ENCODE measurements at places on chromosomes 1 and 21.

DNA sequence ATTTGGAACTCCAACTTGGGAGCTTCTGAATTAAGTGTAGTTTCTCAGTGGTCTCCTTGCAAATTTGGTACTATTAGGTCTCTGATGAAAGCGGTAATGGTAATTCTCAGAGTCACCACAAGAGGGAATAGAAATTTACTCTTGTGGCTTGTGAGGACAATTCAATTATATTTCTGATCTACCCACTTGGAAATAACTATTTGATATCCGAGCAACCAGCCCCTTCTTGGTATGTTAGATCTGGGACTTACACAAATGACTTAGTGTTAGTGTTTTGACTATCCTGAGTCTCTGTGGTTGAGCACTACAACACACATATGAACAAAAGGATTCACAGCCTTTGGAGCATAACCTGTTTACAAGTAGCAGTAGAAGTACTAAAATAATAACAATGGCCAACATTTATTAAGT, 68.1 kb downstream of the RPS6KA1 start:
- peak; percentile 63 for DNase-seq

GRCh38 chr1:209072481-209072880, 511.0 kb upstream of the CAMK1G start:
- DNase-seq, result no peak

DNA sequence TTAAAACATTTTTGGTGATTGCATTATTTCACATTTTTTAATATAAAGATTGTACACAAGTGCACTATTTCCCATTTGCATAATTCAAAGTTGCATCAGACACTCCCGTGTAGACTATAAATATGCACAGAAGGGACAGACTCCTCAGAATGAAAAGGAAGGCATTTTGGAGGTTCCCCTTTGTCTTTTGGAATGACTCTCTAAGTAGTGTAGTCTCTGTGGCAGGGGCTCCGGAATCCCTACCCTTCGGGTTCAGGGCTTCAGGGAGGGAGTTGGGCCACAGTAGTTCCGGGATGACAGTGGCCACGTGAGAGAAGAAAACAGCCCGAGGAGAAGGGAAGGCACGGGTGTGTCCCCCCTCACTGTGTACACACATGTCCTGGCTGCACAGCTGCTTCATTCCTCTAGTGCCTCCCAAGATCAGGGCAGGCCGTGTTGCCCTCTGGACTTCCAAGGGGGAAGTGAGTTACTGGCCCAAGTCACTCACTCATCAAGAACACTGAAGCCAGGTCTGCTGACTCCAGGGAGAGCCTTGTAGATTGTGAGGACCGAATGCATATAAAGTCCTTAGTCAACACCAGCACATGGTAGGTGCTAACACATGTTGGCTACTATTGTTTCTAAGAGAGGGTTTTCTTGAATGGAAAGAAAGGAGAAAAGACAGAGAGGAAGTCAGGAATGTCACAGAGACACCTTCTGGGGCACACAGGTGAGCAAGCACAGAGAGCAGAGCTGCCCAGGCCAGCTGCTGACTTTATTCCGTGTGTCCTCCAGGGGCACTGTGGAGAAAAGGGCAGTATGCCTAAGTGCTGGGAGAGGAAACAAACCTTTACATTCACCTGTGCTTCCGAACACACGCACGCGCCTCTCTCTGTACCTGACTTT, 39.8 kb downstream of the LHX4 start:
- DNase-seq, result no peak

GRCh38 chr1:5915587-5916571, 76.3 kb downstream of the NPHP4 start:
- DNase-seq, result peak; percentile 64

GRCh38 chr1:64986903-64987871, 20.8 kb upstream of the JAK1 start:
- DNase-seq, result no peak

DNA sequence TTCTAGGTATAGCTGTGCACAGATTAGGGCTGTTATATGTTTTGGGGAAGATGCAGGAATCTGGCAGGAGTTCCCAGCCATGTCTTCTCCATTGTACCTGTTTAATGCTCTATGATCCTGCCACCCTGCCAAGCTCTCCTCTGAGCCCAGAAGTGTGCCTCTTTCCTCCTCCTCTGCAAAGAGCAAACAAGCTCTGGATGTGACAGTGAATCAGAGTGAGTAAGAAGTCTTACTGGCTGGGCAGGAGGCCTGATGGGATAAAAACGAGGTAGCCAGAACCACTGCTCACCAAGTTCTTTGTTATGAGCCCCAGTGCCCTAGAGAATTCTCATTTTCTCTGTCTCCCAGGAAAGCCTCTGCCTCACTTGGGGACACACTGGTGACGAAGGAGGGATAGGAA, 69.0 kb downstream of the BRINP2 start:
- no peak for DNase-seq

- peak; percentile 34 for DNase-seq
Observed at GRCh38 chr1:147504801-147505311, 36.4 kb upstream of the BCL9 start.

DNA sequence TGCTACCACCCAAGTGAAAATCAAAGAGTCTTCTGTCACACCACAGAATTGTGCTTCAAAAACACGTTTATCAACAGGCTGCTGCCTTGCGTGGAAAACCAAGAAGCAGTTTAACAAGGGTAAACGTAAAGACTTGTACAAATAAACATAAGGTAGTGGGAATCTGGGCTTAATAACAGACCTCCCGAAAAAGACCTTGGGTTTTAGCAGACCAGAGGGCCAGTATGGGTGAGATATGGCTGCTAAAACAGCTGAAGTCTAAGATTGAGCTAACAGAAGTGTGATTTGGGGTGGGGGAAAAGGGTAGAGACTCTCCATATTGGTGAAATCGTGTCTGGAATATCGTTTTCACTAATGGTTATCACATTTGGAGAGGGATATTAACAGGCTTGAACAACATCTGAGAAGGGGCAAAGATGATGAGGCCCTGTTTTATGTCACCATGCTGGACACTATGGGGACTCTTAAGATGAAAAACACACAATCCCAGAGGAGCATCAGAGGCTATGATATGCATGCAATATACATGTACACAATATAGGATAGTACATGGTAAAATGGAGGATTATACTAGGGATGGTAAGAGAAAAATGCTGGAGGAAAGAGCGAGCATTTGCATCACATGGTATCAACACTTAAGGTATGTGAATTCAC, 1.4 kb downstream of the MOV10 start:
- DNase-seq, result no peak

DNA sequence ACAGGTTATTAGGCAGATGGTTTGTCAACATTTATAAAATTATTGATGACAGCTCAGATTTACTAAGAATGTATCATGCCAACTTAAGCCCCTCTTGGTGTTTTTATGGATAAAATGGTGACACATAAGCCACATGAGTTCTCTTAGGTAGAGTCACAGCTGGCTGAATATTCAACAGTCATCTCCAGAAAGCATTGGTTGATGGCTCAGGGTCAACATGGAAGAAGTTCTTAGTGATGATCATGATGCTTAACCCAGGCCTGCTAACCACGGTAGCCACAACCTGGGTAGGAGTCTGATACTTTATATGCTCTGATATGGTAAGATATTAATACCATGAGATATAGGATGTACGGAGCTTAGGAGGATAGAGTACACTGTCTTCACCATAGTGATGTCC, 46.4 kb upstream of the SIPA1L2 start:
- DNase-seq, result no peak

- no peak for DNase-seq
Observed at GRCh38 chr1:67464746-67465145, 34.5 kb upstream of the SERBP1 start.

DNA sequence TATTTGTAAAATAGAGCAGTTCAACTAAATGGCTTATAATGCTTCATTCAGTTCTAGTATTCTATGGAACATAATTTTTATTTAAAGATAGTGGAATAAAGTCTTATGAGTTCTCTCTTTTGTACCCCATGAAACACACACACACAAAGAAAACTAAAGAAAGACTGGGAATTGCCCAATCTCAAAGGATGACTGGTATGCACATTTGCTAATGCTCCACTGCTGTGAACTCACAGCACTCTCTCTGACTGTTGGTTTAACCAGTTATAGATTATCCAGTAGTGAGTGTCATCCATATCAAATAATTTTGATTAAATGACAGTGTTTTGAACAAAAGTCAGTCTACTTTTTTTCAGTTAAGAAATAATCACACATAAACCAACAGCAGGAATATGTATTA, 1082.4 kb upstream of the B3GALT2 start:
- peak; percentile 51 for DNase-seq

DNA sequence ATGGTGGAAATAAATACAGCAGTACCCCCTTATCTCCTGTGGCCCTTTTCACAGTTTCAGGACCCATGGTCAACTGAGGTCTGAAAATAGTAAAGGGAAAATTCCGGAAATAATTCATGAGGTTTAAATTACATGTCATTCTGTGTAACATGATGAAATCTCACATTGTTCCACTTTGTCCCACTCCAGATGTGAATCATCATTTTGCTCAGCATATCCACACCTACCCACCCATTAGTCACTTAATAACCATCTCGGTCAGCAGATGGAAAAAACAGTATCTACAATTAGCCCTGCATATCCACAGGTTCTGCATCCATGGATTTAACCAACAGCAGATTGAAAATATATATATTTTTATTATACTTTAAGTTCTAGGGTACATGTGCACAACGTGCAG, 86.9 kb upstream of the GORAB start:
- DNase-seq, result peak; percentile 85

- DNase-seq, result no peak
Observed at GRCh38 chr1:148160048-148160342, 7.9 kb upstream of the NBPF11 start.

DNA sequence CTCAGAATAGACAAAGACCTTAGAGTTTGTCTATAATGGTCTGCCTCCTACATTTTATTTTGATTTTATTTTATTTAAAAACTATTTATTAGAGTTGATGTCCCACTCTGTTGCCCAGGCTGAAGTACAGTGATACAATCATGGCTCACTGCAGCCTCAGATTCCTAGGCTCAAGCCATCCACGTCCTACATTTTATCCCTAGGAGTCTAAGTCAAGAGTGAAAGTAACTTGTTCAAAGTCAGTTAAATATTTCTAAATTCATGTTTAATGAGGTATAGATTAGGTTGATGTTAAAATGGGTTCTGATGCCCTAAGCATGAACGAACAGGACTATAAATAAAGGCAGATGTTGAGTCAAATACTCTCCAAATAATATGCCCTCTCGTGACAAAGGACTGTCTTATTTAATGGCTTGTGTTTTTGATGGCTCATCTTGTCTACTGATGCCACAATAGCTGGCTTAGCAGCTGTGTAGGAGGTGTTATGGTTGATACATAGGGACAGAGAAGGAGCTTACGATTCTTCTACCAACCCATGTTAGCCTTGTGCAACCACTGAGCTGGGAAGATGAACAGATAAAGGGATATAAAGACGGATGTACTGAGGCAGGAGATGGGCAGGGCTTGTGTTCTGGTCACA, 66.0 kb upstream of the CR1L start:
- no peak for DNase-seq

DNA sequence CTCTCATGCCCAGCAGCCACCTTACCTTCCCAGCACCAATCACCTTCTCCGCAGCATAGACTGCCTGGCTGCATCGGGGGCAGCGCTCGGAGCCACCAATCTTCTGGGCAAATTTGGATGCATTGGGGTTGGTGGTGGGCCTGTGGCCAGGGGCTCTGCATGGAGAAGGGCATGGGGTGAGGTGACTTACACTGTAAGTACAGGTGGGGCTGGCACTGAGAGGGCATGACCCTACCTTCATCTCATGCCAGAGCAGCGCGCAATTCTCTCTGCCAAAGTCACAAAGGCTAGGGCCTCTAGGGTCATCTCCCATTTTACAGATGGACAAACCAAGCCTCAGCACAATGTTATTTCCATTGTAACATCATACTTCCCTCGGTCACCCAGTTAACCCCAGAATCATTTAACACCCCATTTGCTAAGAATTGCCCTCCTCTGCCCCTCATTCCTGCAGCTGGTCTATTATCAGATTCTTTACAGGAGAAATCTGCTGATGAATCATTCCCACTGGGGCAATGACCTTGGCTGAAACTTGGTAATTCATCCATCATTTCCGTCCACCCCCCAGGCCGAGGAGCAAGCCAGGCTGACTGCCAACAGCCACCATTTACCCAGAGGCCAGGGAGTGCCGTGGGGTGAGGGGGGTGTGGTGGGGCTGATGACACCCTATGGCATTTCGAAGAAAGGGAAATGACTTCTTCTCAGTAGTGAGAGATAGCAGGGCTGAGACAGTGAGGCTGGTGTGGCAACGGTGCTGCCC, 17.9 kb downstream of the CSRP1 start:
- DNase-seq, result peak; percentile 95

DNA sequence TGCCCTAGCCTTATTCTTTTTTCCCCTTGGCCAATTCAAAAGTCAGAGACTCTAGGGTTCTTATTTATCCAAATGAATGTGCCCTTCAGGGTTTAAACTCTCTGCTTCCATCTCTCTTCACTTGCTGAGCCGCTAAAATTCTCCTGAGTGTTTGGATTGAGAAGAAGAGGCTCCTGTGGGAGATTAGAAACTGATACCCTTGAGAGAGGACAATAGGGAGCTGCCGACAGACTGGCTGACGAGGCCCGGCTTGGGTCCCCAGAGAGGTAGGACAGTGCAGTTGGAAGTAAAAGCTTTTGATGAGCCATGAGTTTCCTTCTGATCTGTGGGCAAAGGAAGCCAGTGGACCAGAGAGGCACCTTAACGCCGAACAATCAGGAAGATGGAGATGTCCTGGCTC, 41.3 kb upstream of the UBE2U start:
- DNase-seq, result no peak

DNA sequence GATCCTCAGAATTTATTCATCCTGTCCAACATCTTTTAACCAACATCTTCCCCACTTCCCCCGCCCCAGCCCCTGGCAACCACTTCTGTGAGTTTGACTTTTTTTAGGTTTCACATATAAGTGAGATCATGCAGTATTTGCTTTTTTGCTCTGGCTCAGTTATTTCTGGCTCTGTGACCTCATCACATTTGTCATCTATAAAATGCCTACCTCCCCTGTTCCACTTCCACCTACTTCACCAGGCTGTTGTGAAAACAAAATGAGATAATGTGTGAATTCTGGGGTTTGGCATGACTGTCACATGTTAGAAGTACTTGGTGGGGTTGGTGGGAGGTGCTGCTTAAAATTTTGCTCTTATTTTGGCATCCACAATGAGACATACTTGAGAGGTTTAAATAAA, 18.4 kb downstream of the HHAT start:
- DNase-seq, result peak; percentile 34

DNA sequence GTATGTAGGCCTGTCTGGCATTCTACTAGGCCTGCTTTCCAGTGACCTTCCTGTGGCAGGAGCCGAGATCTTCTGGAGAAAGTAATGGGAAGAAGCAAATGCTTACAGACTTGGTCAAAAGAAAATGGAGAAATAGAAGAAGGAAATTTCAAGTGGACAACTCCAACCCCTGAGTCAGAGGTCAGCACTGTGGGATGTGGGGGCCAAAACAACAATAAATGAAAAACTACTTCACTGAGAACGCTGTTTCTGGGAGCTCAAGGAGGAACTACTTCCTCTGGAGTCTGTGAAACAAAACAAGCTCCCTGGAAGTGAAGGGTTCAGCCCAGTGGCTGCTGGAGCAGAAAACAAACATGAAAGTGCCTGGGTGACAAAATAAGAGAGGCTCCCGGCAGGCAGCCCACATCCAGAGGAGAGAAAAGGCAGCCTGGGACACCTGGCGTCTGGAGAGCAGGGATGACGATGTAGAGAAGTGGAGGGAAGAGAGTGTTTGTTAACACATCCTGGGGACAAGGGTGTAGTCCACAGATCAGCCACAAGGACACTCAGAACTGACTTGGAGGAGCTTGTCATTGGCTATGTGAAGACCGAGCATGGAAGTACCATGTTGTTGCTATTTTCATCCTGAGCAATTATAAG, 355.2 kb downstream of the SMYD3 start:
- no peak for DNase-seq

GRCh38 chr1:9615316-9616063, 26.8 kb downstream of the TMEM201 start:
- peak; percentile 30 for DNase-seq

GRCh38 chr1:68429233-68429808, 20.4 kb downstream of the RPE65 start:
- DNase-seq, result no peak

Data from fibroblast of skin of scalp (primary cell).